ENCODE measurements at places on chromosomes 3 and 15.

DNA sequence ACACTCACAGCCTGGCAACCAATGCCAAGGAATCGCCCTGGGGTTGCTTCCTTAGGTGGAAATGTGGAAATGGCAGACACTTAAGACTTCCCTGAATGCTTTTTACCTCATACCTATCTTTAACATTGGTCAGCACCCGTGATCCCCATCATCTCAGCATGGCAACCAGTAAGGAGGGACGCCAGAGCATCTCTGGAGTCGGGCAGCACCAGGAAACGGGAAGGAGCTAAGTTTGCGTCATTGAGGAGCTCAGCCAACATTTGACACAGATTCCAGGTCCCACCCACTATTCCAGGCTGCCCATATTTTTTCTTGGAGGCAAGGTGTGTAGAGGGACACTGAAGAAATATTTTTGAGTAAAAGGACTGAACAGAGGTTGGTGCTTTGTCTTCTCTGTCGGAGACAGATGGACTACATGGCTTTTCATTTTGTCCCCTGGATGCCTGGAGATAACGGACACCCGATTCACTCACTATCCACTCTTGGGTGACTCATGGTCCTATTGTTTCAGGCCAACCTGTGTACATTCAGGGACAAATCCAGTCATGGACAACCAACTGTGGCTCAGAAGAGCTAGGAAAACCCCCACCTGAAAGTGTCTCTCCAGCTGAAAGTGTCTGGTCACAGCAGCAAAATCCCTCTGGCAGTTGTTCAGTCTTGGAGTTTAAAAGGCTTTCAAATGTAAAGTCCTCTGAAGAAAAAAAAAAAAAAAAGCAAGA, 70.4 kb upstream of the OXTR start:
- DNase-seq = no peak

- no peak for DNase-seq
Measured at GRCh38 chr3:62073038-62073437, 300.3 kb downstream of the FEZF2 start.

- DNase-seq = no peak
Measured at GRCh38 chr3:114452256-114452655, 158.4 kb downstream of the TIGIT start.

- no peak for DNase-seq
Measured at GRCh38 chr3:71281280-71281679, 302.2 kb downstream of the FOXP1 start.

DNA sequence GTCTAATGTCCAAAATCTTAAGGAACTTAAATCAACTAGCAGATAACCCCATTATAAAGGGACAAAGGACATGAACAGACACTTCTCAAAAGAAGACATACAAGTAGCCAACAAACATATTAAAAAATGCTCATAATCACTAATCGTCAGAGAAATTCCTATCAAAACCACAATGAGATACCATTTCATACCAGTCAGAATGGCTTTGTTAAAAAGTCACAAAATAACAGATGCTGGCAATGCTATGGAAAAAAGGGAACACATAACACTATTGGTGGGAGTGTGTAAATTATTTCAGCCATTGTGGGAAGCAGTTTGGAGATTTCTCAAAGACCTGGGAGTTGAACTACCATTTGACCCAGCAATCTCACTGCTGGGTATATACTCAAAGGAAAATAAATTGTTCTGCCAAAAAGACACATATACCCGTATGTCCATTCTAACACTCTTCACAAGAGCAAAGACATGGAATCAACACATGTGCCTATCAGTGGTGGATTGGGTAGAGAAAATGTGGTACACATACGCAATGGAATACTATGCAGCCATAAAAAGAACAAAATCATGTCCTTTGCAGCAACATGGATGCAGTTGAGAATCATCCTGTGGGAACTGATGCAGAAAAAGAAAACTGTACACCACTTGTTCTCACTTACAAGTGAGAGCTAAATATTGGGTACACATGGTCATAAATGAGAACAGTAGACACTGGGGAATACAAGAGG, 78.5 kb downstream of the TCF12 start:
- DNase-seq = no peak

GRCh38 chr3:79564192-79564591, 203.6 kb downstream of the ROBO1 start:
- no peak for DNase-seq

DNA sequence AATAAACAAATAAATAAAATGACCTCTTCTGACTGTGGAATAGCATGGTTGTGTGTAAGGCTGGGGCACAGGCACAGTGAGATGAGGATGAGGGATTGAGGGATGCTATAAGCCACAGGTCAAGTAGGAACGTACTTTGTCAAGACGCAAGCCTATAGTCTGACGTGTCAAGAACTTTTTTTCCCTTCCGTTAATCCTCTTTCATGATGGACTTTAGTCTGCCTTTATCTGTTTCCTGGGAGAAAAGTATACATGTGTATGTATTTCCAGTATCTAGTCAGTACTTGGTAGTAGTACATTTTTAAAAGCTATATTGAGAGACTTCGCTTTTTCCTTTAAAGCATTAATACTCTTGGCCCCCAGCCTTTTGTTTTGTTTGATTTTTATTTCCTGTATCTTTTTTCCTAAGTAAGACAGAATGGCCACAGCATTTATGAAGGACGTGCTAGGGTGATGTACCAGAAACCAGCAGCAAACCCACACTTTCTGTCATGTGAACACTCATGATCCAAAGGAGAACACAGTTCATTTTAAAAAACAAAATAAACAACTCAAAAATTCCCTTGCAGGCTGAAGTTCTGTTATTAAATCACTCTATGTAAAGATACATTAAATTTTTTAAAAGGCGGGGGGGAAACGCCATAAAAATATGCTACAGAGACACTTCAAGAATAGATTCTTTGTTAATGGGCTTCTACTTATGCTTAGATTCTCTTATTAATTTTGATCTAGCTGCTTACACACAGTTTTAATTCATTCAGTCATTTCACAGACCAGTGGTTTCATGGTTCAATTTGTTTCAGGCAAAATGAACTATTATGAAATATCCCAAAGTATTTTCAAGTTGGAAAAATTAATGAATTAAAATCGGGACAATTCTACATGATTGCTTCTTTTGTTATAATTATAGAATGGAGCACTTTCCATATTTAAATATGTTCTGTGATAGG, 114.7 kb downstream of the SNRK start:
- no peak for DNase-seq

GRCh38 chr3:107272885-107273284, 104.4 kb upstream of the CCDC54 start:
- no peak for DNase-seq

DNA sequence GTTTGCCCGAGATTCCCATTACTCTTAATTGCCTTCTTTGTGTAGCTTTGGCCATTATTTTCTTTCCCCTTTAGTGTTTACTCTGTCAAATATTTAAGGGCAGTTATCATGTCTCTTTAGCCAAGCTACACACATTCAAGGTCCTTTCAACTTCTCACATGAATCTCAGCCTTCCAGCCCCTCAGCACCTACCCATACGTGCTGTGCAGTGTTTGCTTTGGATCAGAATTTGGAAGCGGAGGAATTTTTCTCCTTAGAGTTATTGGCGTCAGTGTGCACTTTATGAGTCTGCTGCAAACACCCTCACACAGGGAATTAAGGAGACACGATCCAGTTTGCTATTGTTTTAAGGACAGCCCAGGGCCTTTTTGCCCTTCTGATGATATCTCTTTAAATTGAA, 231.6 kb downstream of the CACNA2D3 start:
- no peak for DNase-seq

DNA sequence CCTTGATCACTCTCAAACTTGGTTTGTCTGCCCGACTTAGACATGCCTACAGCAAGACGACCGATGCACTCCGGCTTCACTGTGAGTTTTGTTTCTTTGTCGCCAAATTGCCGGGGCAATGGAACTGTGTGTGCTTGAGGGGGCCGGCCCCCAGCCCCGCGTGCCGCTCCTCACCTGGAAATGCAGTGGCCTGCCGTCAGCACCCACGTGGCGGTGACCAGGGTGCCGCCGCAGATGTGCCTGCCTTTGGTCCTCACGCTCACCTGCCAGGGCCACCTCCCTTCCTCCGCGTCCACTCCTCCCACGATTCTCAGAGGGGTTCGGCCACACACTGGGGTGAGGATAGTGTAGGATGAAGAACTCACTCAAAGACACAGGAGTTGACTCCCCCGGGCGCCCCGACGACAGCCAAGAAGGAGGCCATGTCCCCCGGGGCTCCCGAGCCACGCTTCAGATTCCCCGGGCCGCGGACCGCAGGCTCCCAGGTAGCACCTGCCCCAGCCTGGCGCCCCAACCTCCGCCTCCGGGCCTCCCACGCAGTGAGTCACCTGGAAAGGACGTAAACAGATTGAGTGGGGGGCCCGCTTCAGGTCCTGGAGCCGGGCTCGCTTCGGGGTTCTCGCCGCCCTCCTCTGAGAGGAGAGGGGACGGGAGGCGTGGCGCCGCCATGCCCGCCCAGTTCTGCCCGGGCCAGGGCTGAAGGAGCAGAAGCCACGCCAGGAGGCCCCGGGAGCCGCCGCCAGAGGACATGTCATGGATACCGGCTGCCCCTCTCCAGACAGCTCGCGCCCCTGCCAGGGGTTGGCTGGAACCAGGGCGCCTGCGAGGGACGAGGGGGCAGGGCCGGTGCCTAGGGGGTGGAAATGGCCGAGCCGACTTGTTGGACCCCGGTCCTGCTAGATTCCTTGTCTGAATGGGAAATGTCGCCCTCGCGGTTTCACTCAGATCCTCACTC, 29.6 kb downstream of the MYL3 start:
- no peak for DNase-seq

DNA sequence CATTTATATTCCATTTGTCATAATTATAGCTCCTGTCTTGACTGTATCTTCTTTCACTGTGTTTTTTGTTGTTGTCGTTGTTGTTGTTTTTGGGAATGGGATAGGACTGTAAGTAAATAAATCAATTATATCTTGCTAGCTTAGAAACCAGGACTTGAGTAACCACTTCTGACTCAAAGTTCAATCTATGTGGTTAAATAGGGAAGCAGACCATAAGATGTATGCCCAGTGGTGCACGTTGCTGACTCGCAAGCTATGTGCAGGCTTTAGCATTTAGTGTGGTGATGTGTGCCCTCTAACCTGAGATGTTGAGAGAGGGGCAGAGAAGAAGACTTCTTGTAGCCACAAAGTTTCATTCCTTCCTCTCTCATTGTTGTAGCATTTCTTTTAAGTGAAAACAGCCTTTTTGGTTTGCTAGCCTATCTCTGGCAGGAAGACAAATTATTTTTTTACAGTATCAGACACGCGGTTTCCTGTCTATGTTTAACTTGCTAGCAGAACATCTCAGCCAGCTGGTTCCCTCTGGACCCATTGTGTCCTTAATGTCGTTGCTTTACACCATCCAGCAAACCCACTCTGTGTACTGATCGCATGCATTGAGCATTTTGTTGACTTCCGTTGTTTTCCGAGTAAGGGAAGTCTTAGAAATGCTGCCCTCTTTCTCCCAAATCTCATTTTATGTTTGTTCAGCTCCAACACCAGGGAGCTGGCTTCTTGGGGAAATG, 52.1 kb downstream of the TGFBR2 start:
- DNase-seq = no peak

GRCh38 chr3:140914384-140914945, 27.2 kb upstream of the SLC25A36 start:
- DNase-seq = no peak

- no peak for DNase-seq
Measured at GRCh38 chr15:54082836-54083492, 104.7 kb downstream of the UNC13C start.

DNA sequence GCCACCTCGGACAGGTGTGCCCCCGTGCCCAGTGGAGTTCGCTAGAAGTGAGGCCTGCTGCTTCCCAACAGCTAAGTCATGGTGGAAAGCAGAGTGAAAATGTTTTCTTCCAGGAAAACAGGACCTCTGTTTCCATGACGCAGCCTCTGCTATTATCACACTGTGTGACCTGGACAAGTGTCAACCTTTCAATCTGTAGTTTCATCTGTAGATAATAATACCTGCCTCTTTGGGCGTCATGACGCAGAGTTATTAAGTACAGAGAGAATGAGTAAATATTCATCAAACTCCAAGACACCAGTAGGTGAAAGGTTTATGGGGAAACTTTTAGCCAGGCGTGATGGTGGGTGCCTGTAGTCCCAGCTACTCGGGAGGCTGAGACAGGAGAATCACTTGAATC, 62.3 kb downstream of the TMEM44 start:
- DNase-seq = no peak

GRCh38 chr3:164673738-164674137, 404.6 kb downstream of the SI start:
- DNase-seq = no peak

- no peak for DNase-seq
Measured at GRCh38 chr3:11532931-11533391, 110.8 kb downstream of the VGLL4 start.

DNA sequence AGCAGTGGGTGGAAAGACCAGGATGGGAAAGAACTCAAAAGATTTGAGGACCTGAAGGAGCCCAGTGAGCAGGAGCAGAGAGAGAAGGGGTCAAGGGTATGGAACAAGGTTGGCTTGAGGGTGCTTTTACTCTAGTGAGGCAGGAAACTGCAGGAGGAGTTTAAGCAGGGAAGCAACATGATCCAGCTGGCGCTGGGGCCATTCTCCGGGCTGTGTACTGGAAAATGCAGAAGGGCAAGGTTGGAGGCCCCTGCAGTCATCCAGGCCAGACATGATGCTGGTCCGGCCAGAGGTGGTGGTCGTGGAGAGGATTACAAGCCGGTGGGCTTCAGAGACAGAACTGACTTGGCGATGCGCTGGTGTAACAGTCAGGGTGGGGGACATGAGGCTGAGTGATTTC, 81.8 kb downstream of the LSM3 start:
- DNase-seq = no peak

DNA sequence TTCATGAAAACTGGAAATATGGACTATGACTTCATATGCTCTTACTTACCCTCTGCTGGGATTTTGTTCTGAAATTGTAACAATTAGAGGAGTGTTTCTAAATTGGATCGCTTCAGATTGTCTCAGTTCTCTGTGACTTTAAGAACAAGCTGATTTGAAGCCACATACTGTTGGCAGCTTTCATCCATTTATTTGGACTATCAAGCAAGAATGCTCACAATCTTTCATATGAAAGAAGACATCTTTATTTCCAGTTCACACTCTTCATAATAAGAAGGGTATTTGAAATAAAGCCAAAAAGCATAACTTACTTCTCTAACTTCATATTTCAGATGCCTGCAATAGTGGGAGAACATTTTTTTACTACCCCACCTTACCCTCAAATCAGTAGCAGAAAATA, 491.6 kb upstream of the TPRG1 start:
- DNase-seq = no peak

DNA sequence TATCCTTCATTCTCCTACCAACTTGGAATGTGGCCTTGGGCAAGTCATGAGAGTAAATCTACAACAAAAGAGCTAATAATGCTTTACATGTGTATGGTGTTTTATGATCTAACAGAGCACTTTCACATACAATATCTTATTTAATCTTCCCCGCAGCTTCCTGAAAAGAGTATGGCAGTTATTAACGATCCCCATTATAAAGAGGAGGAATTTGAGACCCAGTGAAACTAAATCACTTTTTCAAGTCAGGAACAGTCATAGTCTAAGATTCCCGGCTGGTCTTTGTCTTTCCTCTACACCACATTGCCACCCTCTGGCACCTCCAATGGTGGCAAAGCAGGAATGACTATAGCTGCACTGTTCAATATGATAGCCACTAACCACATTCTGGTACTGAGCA, 69.7 kb upstream of the CMSS1 start:
- DNase-seq = no peak

All from DMS153 (cell line).